T-helper 1 cell (primary cell): ENCODE measurements at places on chromosomes 16 and 17.

- DNase-seq: no peak
These were observed 941.6 kb upstream of the CDH8 start for GRCh38 chr16:62977876-62978275.

- DNase-seq: no peak
These were observed 22.5 kb downstream of the AXIN2 start for GRCh38 chr17:65538675-65539529.

- DNase-seq: no peak
These were observed 28.1 kb downstream of the CBFA2T3 start for GRCh38 chr16:88948781-88949490.

- no peak for DNase-seq
These were observed 34.2 kb downstream of the MPHOSPH6 start for GRCh38 chr16:82135844-82136243.

DNA sequence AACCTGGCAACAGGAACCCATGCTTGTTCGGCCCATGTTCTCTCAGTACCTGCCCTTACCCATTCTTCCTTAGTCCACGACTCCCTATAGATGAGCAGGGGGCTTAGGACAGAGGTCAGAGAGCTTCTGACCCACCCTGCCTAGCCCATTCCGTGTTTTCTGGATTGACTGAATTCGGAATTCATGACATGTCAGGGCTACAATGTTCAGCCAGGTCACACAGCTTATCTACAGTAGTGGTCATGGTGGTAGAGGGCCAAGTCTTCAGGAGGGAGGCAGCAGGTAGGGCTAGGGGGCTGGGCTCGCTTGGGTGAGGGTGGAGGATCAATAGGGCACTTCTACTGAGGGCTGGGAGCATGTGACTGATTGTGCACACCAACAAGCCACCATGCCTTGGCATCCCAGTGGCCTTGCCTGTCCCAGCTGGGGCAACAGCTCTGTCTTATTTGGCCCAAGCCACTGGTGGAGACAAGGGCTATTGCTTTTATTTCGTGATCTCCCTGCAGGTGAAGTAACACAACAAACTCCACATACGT, 3.1 kb downstream of the HEXIM2 start:
- DNase-seq: no peak

GRCh38 chr16:66701516-66701915, 5.0 kb upstream of the CMTM4 start:
- no peak for DNase-seq

DNA sequence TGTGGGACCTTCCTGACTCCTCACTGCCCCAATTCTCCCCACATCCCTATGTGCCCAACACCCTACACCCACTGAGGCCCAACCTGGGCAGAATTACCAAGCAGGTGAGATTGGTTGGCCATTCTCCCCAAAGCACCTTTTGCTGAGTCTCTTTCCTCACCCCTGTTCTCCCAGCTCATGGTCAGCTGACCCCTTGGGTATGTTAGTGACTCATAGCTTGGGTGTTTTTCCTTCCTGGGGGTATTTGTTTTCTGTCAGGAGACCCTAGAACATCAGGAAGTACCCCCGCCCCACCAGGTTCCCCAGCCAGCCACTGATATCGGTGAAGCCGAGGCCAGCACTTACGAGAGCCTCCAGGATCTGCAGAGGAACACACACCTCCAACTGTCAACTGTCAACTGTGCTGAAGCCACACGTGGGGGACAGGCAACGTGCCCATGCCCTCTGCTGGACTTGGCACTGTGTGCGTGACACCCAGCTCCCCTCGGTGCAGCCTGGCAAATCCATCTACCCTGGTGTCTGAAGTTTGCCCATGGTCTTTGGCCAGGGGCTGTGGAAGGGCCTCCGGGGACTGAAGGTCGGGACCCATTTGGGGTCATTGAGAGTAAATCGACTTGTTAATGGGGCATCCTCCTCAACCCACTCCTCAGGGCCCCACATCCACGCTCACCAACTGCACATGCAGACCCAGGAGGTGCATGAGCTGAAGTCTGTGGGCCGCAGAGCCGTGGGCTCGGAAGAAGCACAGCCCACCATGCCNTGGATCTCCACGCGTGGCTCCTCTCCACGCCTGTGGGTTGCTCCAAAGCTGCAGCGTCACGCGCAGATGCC, 53.1 kb downstream of the METRNL start:
- no peak for DNase-seq

- DNase-seq: no peak
These were observed 7.8 kb downstream of the ADGRG3 start for GRCh38 chr16:57675741-57676551.

DNA sequence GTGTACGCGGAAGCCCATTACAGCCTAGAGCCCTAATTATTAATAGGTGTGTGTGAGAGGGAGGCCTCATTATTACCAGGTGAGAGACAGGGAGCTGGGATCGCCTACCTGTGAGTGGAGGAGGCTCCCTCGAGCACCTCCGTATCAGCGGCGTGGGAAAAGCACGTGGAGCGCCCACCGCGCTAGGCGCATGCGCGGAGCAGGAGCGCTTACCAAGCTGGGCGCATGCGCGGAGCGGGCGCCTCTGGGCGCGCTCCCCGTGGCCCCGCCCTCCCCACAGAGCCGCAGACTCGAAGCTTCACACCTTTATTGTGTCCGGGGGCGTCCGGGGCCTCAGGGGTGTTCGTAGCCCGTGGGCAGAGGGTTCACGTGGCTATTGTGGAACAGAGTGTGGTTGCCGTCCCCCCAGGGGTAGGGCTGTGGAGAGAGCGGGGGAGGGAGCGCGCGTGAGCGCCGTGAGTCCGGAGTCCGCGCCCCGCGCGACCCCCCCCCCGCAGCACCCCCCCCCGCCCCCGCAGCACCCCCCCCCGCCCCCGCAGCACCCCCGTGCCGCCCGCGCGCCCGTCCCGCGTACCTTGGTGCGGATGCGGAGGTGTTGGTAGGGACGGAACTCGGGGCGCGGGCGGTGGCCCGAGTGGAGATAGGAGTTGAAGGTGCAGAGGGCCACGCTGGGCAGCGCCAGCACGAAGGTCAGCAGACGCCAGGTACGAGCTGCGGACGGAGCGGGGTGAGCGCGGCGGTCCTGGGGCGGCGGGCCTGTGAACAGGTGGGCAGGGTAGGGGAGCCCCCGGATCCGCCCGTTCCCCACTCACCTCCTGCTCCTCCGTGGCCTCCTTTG, 500 bp downstream of the COX6A2 start:
- peak; percentile 30 for DNase-seq

DNA sequence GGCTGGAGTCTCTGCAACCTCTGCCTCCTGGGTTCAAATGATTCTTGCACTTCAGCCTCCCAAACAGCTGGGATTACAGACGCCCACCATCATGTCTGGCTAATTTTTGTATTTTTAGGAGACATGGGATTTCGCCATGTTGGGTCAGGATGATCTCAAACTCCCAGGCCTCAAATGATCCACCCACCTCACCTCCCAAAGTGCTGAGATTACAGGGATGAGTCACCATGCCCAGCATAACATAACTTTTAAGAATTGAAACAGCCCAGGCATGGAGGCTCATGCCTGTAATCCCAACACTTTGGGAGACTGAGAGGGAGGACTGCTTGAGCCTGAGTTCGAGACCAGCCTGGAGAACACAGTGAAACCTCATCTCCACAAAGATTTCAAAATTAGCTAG, 2.5 kb downstream of the RSL1D1 start:
- no peak for DNase-seq

DNA sequence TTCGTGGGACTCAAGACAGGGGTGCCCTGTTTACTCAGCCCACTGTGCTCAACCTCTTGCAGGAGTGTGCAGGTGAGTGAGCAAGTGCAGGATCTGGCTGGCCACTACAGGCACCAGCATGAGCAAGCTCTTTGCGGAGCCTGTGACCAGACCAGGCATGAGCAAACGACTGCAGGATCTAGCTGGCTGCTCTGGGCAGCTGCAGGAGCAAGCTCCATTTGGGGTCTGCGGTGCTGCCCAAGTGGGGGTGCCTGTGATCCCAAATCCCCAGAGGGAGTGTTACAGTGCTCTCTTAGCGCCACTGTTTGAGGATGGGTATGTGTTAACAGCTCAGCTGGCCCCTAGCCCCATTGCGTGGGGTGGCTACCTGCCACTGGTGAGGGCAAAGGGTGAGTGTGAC, 2.4 kb downstream of the USP6 start:
- DNase-seq: no peak

GRCh38 chr17:2924211-2924610, 128.0 kb downstream of the RAP1GAP2 start:
- no peak for DNase-seq

DNA sequence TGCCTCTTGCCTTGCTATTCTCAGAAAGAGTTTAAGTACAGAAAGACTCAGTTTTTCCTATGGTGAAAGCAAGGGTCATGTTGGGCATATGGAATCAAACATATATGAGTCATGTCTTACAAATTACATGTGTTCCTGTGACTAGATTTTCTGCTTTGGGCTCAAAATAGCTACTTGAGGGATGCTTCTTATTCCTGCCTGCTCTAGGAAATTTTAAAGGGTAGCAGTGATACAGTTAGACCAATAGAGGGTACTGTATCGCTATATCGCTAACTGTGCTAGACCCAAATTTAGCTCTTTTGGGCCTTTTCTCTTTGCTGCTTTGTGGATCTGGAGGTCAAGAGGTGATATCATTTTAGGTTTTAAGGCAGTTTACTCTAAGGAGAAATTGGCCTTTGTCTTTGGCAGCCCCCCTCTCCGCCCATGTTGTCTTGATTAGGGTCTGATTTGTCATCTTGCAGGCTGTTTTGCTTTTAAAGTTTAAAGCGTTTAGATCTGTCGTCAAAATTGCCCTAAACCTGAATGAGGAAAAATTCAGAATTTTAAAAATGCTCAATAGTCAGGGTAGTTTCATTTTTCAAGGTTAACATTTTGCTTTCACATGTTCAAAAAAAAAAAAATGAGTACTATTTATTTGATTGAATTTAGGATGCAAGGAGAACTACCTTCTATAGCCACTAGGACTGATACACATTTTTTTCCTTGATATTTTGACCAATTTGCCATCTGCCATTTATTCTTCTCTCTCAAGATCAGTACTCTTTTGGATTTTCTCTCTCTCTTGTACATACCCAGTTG, 8.8 kb downstream of the NFATC3 start:
- no peak for DNase-seq

DNA sequence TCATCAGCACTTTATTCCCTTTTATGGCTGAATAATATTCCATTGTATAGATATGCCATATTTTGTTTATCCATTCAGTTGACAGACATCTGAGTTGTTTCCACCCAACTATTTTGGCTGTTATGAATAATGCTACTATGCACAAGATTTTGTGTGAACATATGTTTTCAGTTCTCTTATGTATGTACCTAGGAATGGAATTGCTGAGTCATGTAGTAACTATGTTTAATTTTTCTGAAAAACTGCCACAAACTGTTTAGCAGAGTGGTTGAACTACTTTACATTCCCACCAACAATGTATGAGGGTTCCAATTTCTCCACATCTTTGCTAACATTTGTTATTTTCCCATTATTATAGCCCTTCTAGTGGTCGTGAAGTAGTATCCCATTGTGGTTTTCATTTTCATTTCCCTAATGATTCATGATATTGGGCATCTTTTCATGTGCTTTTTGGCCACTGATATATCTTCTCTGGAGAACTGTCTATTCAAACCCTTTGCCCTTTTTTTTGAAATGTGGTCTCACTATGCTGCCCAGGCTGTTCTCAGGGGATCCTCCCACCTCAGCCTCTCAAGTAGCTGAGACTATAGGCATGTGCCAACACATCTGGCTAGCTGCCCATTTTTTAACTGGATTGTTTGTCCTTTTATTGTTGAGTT, 26.3 kb downstream of the SMURF2 start:
- no peak for DNase-seq

GRCh38 chr17:65093930-65094329, 37.4 kb upstream of the GNA13 start:
- no peak for DNase-seq

- no peak for DNase-seq
These were observed 1.6 kb downstream of the ASIC2 start for GRCh38 chr17:33291248-33292200.

DNA sequence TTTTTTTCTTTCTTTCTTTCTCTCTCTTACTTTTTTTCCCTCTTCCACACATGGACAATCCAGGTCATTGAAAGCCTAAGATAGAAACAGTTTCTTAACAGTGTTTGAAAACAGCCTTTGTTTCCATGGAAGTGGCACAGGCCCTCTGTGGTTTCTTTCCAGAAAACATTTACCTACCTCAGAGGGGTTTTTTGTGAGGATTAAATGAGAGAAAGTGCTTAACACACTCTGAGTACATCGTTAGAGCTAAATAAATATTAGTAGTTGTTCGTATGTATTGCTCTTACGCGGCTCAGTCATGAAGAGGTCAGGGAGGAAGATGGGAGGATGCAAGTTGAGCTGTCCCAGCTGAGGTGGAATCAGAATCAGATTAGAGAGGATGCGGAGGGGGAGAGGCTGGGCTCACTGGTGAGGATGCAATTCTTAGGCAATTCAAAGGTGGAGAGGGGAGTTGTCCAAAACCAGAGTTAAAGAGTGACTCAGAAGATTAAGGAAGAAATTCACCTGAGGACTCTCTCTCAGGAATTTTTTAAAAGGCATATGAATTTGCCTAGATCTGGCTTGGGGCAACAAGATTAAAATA, 345.4 kb downstream of the PMP22 start:
- DNase-seq: no peak

GRCh38 chr16:89858973-89859614, 14.3 kb upstream of the TCF25 start:
- no peak for DNase-seq

DNA sequence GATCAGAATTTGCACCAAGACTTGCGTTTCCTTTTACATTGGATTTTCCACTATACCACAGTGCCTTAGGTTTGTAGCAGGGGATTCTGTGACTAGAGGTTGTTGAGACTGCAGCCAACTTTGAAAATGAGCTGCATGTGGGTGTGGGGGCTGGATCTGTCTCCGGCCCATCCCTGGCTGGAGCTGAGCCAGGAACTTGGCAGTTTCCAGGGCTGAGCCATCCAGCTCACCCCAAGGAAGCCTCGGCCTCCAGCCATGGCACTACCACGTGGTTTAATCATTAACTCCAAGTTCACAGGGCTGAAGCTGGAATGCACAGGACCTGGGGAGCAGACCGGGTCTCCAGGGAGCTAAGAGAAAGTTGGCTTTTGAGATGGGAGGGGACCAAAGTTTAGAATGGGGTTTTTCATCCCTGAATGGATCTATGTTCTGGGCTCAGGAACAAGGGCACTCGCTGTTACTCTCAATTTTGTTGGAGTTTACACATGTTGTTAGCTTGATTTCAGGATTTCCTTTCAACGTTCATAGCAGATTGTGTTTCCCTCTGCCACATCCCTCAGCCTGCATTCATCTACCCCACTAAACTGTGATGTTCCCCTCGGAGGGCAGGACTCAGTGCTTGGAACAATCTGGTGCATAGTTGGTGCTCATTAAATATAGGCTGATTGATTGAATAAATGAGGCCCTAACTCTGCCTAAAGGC, 42.3 kb upstream of the HNF1B start:
- DNase-seq: no peak

- DNase-seq: no peak
These were observed 1.5 kb downstream of the CDK12 start for GRCh38 chr17:39462631-39463375.
